Effector CD4-positive, alpha-beta T cell (primary cell): ENCODE measurements at places on chromosomes 7 and 10.

DNA sequence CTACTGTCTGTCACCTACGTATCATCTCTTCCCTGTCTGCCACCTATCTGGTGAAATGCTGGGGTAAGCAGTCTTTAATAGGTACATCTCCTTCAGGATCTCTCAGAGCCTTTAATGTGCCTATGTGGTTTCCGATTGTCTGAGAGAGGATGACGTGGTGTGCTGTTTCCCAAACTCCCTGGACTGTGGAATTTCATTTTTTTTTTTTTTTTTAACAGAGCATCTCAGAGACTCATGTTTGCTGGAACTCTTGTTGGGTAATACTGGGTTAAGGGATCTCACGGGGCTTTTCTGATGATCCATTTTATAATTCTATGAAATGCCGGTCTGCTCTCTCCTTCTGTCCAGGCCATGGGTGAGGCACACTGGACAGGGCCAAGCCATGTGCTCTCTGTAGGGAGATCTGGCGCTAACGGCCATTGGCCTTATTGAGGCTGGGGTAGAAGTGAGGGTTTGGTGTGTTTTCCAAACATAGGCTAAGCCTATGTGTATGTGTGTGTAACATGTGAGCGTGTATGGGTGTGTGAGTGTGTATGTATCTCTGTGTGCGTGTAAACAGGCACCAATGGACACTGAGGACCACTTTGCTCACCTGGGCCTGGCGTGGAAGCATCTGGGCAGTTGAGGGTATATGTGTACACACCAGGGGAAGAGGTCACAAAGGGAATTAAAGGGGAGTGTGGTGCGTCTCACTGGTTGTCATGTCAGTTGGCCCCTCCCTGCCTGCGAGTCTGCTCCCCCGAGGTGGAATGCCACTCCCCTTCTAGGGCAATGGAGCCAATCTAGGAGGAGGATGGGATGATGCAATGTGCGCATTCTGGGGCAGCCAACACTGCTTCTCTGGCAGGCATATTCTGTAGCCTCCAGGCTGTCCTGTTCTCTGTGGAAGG, 7.8 kb downstream of the ADRA2A start:
- no peak for DNase-seq

GRCh38 chr10:52526251-52526823, 212.3 kb downstream of the DKK1 start:
- DNase-seq: no peak

DNA sequence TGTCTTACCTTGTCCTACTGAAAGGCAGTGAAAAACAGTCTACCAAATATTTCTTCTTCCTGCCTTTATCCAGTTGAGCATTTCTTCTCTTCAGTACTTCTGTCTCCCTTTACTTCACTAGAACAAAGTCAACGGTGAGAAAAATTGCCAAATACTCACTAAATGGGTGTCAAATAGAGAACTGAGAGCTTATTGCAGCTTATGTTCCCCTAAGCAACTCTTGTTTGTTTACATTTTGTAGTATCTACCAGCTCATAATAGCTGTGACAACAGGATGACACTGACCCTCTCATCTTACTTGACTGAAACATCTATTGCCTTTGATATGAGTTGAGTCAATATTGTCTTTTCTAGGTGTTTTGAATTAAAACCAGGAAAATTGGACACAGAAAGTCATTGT, 327.9 kb upstream of the SORCS1 start:
- no peak for DNase-seq

- no peak for DNase-seq
Observed at GRCh38 chr7:158123753-158124152, 463.9 kb downstream of the PTPRN2 start.

GRCh38 chr10:104328896-104329710, 9.2 kb downstream of the ITPRIP start:
- DNase-seq: peak; percentile 73

- no peak for DNase-seq
Observed at GRCh38 chr7:132135746-132136385, 440.4 kb downstream of the PLXNA4 start.
